GM23248 (cell line): ENCODE measurements at places on chromosomes 12 and 14. TPM values are rescaled to one million over a fixed set of nuclear protein-coding genes. Genes with fewer than 3 reads are reported as not detected.

The ASB2 gene
- total RNA-seq = not detected in 2 replicates

The TSHR gene
- total RNA-seq = not detected in 2 replicates

The TSPAN11 gene
- 0.76 and 1.9 TPM in 2 replicates for total RNA-seq

The SYT10 gene
- total RNA-seq = not detected in 2 replicates

The SLC2A13 gene
- total RNA-seq = 8.1 and 9.2 TPM in 2 replicates

The ACSS3 gene
- 1.9 and 3.2 TPM in 2 replicates for total RNA-seq

The LPAR5 gene
- not detected in 2 replicates for total RNA-seq

The CLBA1 gene
- 10.4 and 13.5 TPM in 2 replicates for total RNA-seq

The GRIP1 gene
- total RNA-seq = not detected in 2 replicates

The OAS2 gene
- total RNA-seq = 0.54 and 1.0 TPM in 2 replicates

The DLGAP5 gene
- total RNA-seq = 11.0 and 13.5 TPM in 2 replicates

The ARMH4 gene
- total RNA-seq = 2.9 and 3.3 TPM in 2 replicates

The KRT76 gene
- not detected in 2 replicates for total RNA-seq

The PAPOLA gene
- total RNA-seq = 62.6 and 64.3 TPM in 2 replicates

The LMNTD1 gene
- total RNA-seq = 0.13 and 0.43 TPM in 2 replicates

The AMIGO2 gene
- 25.7 and 29.9 TPM in 2 replicates for total RNA-seq

The FITM1 gene
- not detected in 2 replicates for total RNA-seq

The CIT gene
- 6.8 and 15.9 TPM in 2 replicates for total RNA-seq

The KRT72 gene
- total RNA-seq = not detected in 2 replicates

The SAV1 gene
- total RNA-seq = 15.3 and 30.2 TPM in 2 replicates

The PPFIA2 gene
- not detected in 2 replicates for total RNA-seq

The IAPP gene
- total RNA-seq = not detected in 2 replicates

The TAS2R7 gene
- not detected in 2 replicates for total RNA-seq

The MBD6 gene
- 2.1 and 2.8 TPM in 2 replicates for total RNA-seq

The INHBC gene
- not detected in 2 replicates for total RNA-seq

The RPGRIP1 gene
- total RNA-seq = not detected in 2 replicates

The SDR9C7 gene
- total RNA-seq = not detected in 2 replicates

The TSPAN8 gene
- not detected in 2 replicates for total RNA-seq

The NKX2-1 gene
- not detected in 2 replicates for total RNA-seq

The NFE2 gene
- not detected in 2 replicates for total RNA-seq

The LRTM2 gene
- not detected in 2 replicates for total RNA-seq

The SPIC gene
- not detected in 2 replicates for total RNA-seq

The SERPINA9 gene
- not detected in 2 replicates for total RNA-seq

The NPFF gene
- total RNA-seq = not detected in 2 replicates

The REP15 gene
- 0.51 and 0.54 TPM in 2 replicates for total RNA-seq

The CRADD gene
- total RNA-seq = 12.9 and 21.5 TPM in 2 replicates
